Endothelial cell (in vitro differentiated cells): ENCODE measurements at places on chromosomes 5 and 9. TPM values are rescaled to one million over a fixed set of nuclear protein-coding genes. Genes with fewer than 3 reads are reported as not detected.

DNA sequence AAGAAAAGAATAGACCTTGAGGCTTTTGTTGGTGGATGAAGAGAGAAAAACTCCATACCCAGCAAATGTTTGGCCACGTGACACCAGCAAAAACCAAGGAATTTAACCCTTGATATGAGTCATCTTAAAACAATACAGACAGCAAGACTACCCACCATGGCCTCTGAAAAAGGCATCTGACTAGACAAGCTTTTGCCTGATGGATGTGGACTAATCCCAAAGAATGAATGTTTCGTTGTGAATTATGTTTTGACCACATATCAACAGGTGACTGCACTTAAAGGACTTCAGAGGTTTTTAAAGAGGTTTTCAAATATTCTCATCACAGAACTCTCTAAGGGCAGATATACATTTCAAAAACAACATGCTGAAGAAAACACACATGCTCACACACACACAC, 33.0 kb upstream of the SLC1A3 start:
- DNase-seq, result no peak

Gene AK3
- 29.2 TPM for total RNA-seq

GRCh38 chr5:133694181-133694831, 82.0 kb upstream of the FSTL4 start:
- DNase-seq, result no peak

DNA sequence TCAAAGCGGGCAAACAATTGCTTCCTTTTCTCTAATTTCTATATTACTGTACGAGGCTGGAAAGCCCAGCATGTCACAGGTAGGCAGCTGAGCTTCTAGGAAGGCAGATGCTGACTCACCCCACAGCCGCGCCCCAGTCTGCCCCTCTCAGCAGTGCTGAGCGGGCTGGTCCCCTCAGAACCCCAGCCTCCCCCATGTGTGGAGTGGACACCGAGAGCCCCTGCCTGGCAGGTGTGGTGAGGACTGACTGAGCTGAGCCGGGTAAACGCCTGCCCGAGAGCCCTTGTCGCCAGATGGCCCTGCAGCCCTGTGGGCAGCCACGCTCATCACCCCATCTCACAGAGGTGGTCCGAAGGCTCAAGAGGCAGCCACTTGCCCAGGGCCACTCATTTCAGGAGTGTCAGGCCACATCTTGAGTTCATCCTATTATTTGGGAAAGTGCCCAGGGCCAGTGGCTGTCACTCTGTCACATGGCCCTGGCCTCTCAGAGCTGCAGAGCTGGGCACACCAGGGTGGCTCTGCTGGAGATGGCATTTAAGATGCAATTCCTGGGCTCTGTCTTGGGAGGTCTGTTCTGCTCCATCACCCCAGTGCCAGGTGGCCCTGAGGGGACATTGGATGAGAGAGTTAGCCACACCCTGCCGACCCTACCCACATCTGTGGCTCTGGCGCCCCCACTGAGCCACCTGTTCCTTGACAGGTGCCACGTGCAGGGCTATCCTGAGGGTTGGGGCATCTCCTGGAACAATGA, 12.4 kb downstream of the CARD19 start:
- DNase-seq, result no peak

GRCh38 chr5:57906671-57907070, 424.1 kb upstream of the ACTBL2 start:
- DNase-seq, result no peak

Gene FBP2
- 0.28 TPM for total RNA-seq

Gene OSMR
- total RNA-seq, result 17.4 TPM

- no peak for DNase-seq
Observed at GRCh38 chr9:114521846-114522245, 16.6 kb upstream of the WHRN start.

GRCh38 chr9:69535286-69535832, 136.8 kb downstream of the APBA1 start:
- no peak for DNase-seq

- peak; percentile 47 for DNase-seq
Observed at GRCh38 chr5:88675708-88676636, 207.0 kb downstream of the MEF2C start.

- DNase-seq, result no peak
Observed at GRCh38 chr5:71623221-71623794, 36.2 kb downstream of the MCCC2 start.

DNA sequence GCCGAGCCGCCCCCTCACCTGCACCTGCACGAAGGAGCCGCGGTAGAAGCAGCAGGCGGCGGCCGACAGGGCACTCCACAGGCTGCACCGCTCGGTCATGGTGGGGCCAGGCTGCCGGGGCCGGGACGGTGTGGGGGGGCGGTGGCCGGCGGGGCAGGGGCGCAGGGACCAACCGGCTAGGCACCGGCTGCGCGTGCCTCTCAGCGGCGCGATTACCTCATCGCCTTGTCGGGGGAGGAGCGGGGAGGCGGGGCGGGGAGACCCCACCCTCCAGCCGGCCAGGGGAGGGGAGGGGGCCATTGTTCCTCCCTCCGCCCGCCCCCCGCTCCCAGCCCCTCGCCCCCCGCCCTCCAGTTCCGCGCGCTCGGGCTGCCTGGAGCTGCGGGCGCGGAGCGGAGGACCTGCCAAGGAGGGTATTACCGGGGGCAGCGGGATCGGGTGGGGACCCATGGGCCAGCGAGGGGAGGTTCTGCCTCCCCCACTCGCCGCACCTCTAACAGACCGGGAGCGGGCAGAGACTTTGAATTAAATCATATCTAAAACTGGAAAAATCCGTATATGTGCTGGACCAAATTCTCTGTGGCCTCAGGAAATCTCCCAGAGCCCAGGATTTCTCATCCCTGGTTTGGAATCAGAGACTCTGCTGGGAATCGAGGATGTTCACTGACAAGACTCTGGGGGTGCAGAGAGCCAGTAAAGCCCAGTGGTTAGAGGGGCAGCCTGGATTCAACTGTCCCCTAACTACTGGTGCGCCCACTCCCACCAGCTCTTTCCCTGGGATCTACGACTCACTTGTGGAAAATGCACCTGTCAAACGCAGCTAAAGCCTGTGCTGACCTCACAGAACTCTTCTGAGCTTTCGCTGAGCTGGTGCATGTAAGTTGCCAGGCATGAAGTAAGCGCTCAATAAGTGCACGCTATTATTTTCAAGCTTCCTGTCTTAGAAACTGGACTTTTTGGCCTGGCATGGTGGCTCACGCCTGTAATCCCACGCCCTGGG, 20.3 kb upstream of the TOR2A start:
- DNase-seq, result peak; percentile 79

GRCh38 chr5:157541447-157542118, 34.0 kb downstream of the ADAM19 start:
- no peak for DNase-seq

DNA sequence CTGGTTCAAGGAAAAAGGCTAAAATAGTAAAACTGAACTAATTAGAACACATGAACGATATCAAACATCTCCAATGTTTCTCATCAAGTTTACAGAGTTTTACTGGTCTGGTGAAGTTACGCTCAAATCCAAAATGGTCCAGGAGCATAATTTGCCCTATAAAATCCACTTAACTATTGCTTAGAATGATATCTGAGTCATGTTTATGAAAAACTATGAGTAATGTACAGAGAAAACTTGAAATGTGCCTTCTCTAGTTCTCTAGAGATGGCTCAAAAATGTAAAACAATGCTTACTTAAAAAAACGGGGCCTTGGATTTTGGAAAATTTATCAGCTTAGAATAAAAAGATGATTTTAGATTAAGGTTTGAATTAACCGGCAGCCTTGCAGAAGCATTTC, 108.1 kb downstream of the FBXW11 start:
- no peak for DNase-seq

DNA sequence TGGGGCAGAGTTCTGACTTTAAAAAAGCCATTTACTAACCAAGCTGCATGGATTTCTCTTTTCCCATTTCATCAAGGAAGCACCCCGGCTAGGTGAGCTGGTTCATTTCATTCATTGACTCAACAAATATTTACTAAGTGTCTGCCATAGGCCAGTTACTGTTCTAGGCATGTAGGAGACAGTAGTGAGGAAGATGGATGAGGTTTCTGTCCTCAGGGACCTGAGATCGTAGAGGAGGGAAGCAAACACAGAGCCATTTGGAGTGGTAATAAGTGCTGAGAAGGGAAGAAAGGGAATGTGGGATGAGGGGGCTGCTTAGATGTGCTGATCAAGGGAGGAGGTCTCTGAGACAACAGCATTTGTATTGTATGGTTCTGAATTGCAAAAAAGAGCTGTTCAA, 120.4 kb downstream of the C9orf152 start:
- DNase-seq, result no peak

Gene ZNF658
- 10.0 TPM for total RNA-seq

Gene RGS7BP
- total RNA-seq, result 0.23 TPM
